AG10803 (cell line): ENCODE measurements at places on chromosomes 11 and 22.

DNA sequence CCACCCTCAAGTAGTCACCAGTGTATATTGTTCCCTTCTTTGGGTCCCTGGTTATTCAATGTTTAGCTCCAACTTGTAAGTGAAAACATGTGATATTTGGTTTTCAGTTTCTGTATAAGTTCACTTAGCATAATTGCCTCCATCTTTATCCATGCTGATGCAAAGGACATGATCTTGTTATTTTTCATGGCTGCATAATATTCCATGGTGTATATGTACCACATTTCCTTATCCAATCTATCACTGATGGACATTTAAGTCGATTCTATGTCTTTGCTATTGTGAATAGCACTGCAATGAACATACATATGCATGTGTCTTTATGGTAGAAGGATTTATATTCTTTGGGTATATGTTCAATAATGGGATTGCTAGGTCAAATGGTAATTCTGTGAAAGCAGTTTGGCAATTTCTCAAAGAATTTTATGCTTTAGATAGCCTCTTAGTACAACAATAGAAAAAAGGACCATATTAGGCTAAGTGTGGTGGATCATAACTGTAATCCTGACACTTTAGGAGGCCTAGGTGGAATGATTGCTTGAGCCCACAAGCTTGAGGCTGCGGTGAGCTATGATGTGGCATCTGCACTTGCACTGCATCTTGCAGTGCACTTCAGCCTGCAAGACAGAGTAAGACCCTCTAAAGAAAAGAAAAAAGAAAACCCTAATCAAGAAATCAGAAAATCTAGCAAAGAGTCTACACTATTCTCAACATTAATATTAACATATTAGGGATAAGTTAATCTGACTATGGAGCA is 468.5 kb upstream of the FAT3 start:
- no peak for DNase-seq

DNA sequence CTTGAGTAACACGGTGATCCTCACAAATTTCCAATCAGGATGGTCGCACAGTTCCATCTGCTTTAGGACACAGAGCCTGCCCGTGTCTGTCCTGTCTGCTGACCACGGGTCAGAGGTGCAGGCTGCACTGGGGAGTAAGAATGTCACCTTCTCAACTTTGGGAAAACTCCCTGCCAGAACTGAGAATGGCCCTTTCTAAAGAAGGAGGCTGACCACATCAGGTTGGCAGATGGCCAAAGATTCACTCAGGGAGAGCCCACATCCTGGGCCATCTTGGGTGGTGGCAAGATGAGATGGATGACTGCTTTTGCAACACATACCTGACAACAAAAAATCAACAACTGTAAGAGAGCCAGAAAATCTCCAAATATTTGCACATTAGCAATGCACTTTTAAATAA is 101.9 kb downstream of the IGLL1 start:
- DNase-seq: no peak

- DNase-seq: peak; percentile 62
Observed at GRCh38 chr22:32265882-32266767, 11.0 kb upstream of the SLC5A4 start.

GRCh38 chr11:31237819-31238760 is 131.4 kb downstream of the DCDC1 start:
- DNase-seq: peak; percentile 9

- peak; percentile 56 for DNase-seq
Observed at GRCh38 chr11:111933872-111934271, 3.3 kb upstream of the DIXDC1 start.

DNA sequence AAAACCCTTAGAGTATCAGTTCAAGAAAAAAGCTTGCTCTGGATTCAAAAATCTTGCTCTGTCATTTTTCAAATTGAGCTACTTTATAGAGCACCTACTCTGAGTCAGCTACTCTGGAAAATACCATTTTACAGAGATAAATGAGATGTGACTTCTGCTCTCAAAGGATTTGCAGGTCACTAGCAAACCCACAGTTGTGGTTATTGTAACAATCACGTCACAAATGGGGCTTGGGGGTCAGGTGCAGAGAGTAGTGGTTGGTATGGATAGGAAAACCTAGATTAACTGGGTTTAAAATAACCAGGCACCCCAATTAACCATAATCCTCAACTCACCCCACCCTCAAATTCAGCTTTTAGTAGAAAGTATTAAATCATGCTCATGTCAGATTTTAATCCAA is 52.3 kb downstream of the MSANTD4 start:
- DNase-seq: no peak

GRCh38 chr22:32824531-32825312 is 23.2 kb downstream of the TIMP3 start:
- no peak for DNase-seq

GRCh38 chr22:35526333-35526979 is 14.2 kb upstream of the RASD2 start:
- DNase-seq: no peak

- peak; percentile 45 for DNase-seq
Observed at GRCh38 chr11:14012846-14013245, 50.3 kb downstream of the SPON1 start.

DNA sequence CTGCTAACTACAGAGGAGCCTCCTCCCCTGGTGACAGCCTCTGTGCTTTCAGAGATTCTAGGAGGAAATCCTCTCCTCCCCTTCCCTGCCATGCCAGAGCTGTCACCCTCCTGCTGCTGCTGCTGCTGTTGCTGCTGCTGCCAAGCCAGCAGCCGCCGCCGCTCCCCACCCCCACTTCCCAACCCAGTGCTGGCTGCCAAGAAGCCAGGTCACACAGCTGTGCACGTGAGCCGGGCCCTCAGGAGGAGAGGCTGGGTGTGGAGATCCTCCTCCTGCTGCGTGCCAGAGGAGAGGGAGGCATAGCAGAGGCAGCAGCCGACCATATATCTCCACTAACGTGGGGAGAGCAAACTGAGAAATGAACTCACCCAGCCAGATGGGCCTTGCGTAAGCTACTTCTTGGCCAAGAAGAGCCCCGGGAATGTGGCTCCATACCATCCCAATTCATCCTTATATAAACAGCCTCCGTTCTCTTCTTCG is 12.4 kb downstream of the CRY2 start:
- peak; percentile 100 for DNase-seq

DNA sequence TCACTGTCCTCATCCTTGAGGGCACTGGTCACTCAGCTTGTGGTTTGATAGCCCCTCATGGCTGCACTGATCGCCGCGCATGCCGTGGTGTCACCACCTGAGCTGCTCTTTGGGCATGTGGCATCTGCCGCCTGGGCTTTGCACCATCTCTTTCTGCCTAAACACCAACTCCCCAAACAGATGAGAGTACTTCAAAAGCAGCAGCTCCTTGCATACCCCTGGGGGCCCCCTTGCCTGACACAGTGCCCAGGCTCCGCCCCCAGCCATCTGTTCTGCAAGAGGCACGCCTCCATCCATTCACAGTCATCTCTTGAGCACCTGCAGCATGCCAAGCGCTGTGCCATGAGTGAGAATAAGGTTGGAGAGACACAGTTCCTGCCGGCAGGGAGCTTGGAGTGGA is 104.5 kb upstream of the B3GAT1 start:
- no peak for DNase-seq

- DNase-seq: no peak
Observed at GRCh38 chr11:14420223-14420622, 61.2 kb upstream of the RRAS2 start.

GRCh38 chr11:130580372-130580771 is 131.9 kb downstream of the ADAMTS15 start:
- peak; percentile 90 for DNase-seq

GRCh38 chr22:35470903-35471321 is 69.7 kb upstream of the RASD2 start:
- DNase-seq: no peak

DNA sequence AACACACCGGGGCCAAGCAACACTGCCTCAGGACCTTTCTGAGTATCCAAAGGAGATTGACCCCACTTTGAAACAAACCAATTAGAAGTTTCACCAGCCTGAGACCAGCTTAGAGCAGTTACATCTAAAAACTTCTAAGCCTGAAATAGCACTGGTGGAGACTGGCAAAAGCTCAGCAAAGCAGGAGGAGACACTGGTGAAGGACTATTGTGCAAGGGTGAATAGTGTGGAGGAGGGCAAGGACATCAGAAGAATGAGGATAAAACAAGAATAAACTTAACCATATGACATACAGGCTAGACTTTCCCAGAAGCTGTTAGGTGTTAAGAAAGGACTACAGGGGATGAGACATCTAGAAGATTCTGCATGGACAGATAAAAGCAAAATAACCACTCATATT is 152.4 kb downstream of the FCHSD2 start:
- peak; percentile 66 for DNase-seq

DNA sequence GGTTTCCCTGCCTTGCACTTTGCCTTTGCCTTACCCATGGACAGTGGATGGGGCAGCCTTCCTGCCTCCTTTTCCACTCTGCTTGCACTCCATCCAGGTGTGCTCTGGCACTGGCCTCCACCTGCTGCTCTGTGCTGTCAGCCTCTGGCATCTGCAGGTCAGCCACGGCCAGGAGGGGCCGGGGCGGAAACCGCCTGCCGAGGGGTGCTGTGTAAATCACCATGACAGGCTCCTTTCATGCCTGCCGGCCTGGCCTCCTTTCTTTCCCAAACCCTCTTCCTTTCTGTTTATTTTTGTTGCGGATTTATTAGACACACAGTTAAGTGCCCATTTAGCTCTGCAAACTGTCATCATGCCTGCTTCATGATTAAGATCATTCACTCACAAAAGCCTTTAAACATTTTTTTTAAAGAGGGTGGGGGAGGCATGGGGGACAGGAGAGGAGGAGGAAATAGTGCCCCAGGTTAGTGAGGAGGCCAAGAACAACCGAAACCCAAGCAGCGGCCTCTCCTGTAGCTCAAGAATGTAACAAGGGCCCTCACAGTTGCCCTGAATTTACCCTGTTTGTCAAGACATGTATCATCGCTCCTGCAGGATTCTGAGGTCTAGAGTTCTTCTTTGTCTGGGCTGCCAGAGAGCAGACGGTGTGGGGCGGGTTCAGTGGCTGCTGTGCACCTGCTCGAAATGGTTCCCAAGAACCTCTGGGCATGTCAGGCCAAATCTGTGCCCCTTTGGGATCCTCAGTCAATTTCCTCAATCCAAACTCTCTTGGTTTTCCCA is 83.3 kb downstream of the BARX2 start:
- DNase-seq: no peak

GRCh38 chr11:35387111-35387982 is 32.0 kb downstream of the SLC1A2 start:
- DNase-seq: no peak

- no peak for DNase-seq
Observed at GRCh38 chr11:124751741-124752470, at the start of gene VSIG2. TSS of gene VSIG2 (minus strand) at chr11:124752255. CDS start at chr11:124752137, 118 bp downstream.

DNA sequence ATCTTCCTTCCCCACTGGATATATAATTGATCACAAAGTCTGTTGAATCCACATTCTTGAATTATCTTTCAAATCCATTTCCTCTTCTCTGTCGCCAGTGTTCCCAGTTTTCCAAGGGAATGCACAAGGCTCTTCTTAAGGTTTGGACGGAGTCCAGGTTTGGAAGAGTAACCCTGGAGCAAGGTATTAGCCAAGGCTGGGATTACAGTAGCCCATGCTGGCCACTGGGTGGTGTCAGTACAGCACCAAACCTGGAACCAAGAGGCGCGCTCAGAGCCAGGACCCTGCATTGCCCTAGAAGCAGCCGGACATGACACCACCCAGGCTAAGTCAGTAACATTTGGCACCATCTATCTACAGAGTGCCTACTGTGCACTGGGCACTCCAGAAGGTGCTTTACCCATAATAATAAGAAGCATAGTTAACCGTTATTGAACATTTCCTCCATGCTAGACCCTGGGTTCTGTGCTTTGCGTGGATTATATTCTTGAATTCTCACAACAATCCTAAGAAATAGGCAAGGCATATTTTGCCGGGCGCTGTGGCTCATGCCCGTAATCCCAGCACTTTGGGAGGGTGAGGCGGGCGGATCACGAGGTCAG is 48.0 kb upstream of the CLPB start:
- peak; percentile 75 for DNase-seq

DNA sequence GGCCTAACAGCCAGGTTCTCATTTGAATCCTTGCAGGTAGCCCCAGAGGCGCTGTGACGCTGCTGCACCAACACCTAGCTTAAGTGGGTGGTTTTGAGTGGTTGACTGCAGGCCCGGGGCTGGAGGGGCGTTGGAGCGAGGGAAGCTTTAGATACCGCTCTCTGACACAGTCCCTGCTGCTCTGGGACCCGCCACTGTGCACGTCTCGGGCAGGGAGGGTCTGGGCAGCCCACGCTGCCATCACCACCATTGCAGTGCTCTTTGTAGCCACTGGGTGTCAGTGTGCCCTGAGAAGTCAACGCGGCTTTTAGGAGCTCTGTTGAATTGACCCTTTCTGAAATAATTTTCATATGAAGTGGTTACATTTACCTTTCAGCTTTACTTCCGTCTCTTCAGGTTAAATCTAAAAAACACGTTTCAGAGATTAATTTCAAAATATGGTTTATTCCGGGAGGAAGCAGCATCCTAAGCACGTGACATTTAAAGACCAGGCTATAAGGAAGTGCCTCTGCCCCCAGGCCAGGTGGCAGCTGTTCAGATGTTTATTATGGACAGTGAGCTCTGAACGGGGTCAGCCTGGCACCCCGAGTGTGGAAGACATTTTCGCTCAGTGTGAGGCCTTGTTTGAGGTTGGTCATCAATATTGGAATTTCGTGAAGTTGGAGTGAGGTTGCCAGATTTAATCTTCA is 30.9 kb upstream of the PARVB start:
- peak; percentile 58 for DNase-seq

DNA sequence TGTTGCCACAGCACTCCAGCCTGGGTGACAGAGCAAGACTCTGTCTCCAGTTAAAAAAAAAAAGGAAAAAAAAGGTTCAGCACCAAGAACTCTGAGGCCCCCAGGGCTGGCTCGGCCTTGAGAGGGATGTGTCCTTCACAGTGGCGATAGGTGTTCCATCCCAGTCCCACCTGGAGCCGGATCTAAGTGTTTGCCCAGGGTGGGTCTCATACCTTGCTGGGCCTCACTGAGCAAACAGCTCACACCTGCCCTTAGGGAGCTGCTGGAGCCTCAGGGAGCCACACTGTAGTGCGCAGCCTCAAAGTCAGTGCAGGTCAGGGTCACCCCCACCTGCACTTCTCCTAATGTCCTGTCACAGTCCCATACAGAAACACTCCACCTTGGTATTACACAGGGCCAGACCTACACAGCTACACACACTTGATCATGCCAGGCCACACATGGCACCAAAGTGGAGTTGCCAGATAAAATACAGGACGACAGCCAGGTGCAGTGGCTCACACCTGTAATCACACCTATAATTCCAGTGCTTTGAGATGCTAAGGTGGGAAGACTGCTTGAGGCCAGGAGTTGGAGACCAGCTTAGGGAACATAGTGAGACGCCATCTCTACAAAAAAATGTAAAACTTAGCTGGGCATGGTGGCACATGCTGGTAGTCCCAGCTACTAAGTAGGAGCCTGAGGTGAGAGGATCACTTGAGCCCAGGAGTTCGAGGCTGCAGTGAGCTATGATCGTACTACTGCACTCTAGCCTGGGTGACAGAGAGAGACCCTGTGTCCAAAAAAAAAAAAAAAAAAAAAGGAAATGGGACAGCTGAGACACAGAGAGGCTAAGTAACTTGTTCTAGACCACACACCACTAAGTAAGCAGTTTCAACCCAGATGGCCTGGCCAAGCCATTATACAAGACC is 7.3 kb downstream of the STARD10 start:
- no peak for DNase-seq

GRCh38 chr11:93324500-93324899 is 6.0 kb upstream of the DEUP1 start:
- no peak for DNase-seq

- peak; percentile 36 for DNase-seq
Observed at GRCh38 chr11:32962016-32962415, 53.7 kb upstream of the DEPDC7 start.
